Progenitor cell of endocrine pancreas (in vitro differentiated cells): ENCODE measurements at places on chromosomes 5 and 9.

GRCh38 chr9:104586496-104587180 is 12.6 kb downstream of the OR13C5 start:
- DNase-seq = no peak

DNA sequence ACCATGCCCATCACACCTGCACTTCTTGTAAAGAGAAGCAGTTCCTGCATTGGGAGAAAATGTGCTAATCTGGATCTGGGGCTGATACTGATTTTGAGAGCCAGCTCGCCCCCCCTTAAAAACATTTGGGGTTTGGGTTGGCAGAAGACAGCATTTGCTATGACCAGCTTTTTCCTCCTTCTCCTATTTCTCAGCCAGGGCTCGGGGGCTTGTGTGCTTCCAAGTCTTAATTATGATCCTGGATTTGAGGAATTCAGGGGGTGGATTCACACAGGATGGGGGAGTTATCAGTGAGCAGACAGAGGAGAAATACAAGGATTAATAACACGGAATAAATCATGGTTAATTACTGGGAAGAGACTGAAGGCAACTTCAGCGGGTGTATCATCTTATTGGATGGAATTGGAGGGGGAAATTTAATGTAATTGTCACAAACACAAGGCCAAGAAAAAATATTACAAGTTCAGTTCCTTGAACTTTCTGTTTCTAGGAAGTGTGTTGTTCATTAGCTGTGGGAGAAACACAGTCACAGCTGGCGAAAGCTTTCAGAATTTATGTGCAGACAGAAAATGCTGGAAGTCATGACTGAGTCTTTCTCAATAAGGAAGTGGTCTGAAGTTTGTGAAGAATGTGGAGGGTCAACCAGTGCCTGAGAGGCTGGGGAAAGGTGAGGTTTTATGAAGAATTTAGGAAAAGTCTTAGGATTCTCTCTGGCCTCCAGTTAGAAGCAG is 15.3 kb downstream of the C9orf152 start:
- no peak for DNase-seq

- DNase-seq = no peak
These were observed 206.0 kb upstream of the DMRTA1 start for GRCh38 chr9:22240619-22241018.

DNA sequence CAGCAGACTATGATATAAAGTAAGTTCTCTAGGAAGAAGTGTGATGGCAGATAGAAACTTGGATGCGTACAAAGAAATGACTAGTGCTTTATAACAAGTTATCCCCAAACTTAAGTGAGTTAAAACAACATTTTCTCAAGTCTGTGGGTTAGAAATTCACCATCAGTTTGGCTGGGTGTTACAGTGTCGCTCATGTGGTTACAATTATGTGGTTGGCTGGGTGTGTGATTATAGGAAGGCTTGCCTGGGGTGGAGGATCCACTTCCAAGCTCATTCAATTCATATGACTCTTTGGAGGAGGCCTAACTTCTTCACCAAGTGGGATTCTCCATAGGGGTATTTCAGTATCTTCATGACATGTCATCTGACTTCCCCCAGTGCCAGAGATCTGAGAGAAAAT is 10.3 kb upstream of the C9orf40 start:
- no peak for DNase-seq

- DNase-seq = no peak
These were observed 47.5 kb downstream of the TMEM245 start for GRCh38 chr9:109072133-109072692.

GRCh38 chr5:176781638-176782570 is 28.5 kb upstream of the UNC5A start:
- DNase-seq = no peak

DNA sequence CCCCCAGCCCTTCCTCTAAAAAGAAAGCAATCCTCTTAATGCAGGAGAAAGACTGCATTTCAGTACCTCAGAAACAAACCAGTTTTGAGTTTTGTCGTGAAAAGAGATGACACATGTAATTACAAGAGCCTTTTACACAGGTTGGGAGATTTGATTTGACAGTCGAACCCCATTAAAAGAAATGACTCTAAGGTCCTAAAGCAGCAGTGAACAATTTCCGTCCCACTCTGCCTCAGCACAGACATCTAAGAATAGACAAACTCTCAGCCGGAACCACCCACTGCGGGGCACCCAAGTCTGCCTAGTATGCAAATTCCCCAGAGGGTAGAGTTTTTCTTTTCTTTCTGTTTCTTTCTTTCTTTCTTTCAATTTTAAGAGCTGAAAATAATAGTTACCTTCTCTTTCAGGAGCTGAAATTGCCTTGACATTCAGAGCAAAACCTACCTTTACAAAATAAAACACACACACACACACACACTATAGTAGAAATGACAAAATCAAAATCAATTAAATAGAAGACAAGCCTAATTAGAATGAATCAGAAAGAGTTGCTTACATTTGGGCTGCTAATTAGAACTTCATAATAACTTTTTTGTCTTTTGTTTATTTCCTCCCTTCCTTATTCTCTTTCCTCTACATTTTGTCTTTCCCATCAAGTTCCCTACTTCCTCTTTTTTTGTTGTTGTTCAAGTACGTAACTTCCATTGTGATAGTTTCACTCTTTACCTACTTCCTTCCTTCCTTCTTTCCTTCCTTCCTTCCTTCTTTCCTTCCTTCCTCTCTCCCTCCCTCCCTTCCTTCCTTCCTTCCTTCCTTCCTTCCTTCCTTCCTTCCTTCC is 65.1 kb downstream of the BASP1 start:
- no peak for DNase-seq

- DNase-seq = peak; percentile 89
These were observed at the start of gene ELOVL7 for GRCh38 chr5:60843936-60844905. Gene ELOVL7, minus strand, starts transcription at chr5:60844269. Its CDS starts 56,872 bp downstream, at chr5:60787397.

DNA sequence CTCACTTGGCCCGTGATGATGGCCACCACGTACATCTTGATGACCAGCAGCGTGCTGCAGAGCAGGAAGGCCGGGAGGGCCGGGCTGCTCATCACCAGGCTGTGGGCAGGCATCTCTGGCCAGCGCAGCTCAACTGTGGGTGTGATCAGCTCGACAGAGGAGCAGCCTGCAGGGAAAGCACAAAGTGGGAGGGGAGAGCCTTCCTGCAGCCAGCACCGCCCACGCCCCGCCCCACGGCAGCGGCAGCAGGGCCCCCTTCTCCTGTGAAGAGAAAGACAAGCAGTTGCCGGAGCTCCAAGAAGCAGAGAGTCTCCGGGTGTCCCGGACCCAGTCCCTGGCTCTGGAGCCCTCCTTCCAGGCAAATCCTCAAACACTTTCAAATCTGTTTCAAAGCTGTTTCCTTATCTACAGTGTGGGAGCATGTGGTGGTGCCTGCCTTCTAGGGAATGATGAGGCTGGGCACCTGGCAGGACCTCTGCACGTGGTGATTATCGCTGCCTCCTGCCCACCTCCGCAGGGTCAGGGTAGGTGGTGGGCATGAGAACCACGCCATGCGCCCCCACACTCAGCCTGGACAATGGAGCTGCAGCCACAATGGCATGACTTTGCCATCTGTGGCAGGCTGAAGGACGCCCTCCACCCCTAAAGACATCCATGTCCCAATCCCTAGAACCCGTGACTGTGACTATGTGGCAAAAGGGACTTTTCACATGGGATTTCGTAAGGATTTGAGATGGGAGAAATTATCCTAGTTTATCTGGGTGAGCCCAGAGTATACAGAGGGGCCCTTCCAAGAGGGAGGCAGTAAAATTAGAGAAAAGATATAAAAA is at the start of gene PTGES:
PTGES (minus strand) TSS at position 143 of the 830 bp plus-strand sequence; CDS start at position 113, 30 bp downstream.
- DNase-seq = no peak

DNA sequence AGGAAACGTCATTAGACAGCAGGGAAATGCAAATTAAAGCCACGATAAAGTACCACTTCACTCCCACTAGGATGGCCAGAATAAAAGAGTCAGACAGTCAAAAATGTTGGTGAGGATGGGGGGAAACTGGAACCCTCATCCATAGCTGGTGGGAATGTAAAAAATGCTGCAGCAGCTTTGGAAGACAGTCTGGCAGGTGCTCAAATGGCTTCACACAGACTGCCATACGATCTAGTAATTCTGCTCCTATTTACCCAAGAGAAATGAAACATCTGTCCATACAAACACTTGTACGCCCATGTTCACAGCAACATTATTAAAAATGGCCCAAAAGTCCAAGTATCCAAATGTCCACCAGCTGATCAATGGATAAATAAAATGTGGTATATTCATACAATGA is 158.9 kb upstream of the PHYKPL start:
- DNase-seq = no peak

DNA sequence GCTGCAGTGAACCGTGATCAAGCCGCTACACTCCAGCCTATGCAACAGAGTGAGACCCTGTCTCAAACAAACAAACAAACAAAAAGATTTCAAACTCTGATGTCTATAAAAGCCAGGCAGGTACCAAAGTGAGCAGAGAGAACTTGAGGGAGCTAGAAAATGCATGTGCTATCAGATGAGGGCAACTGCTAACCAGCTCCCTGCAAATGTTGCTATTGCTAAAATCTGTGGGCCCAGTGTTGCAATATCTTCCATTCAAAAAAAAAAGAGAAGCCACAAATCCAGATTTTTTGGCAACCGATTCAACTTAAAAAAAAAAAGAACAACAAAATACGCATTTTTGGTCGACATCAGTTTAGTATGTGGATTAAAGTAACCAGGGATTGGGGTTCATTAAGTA is 5.5 kb downstream of the UBE2D2 start:
- no peak for DNase-seq

GRCh38 chr9:18056993-18057369 is 417.0 kb upstream of the ADAMTSL1 start:
- no peak for DNase-seq

- no peak for DNase-seq
These were observed 78.3 kb upstream of the HCN1 start for GRCh38 chr5:45774528-45774927.

- DNase-seq = no peak
These were observed 81.3 kb upstream of the CTSL start for GRCh38 chr9:87644659-87645058.

DNA sequence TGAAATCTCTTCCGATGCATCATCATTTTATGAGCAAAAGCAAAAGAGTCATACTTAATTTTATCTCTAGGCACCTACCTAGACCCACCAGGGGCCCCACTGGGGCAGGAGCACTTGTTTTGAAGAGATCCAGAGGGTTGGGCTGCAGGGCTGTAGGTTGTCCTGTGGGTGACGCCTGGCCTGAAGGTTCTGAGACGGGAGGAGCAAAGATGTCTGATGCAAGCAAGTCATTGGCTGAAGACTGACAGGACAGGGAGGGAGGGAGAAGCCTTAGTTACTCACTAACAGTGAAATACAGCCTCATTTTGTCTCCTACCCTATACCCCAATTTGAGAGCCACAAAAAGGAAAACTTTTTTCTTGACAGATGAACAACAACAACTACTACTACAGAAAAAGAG is 17.1 kb upstream of the C9 start:
- DNase-seq = no peak

GRCh38 chr9:114574438-114574837 is 13.1 kb upstream of the ATP6V1G1 start:
- no peak for DNase-seq

GRCh38 chr5:92527311-92528078 is 1053.5 kb downstream of the NR2F1-AS1 start:
- DNase-seq = no peak
